ENCODE measurements at places on chromosomes 7 and 10.
A peak's percentile ranks its signal among the peaks of the same experiment; 100 is the strongest.

- no peak for DNase-seq
These were observed 43.8 kb downstream of the ARL4A start for GRCh38 chr7:12731214-12731656.

DNA sequence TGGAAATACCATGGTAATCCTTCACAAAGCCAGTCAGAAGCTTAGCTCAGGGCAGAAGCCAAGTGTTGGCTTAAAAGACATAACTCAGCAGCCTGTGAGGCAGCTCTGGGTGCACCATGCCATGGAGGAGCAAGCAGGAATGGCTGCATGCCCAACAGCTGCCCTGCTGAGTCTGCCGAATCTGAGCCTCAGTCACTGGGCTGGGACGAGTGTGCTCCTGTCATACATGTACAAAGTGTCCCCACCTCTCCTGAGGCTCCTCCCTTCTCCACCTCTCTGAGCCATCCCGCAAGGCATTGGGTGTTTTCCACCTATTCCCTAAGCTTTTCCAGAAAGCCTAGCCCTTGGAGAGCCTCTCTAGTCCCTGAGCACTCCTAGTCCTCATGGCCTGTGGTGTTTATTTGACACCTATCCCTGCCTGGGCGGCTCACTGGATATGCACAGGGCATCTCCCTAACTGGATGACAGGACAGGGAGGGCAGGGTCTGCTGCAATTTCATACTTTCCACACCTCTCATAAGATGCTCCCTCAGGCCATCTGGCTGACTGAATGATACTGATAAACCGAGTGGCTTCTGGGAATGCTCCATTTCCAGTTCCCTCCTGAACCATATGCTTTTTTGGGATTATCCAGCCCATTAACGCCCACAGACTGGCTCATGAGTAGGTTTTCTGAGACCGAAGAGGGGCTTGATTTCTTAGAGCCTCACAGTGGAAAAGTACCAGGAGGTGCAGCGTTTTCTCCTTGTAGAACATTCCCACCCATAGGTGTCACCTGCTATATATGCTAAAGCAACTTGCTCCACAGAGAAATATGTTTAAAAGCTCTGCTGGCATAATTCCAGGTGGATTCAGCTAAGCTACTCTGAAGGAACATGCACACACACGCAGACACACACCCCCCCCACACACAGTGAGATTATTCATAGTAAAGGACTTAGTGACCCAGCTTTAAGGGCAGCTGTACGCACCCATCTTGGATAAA, 199.3 kb downstream of the SNX10 start:
- DNase-seq: no peak

DNA sequence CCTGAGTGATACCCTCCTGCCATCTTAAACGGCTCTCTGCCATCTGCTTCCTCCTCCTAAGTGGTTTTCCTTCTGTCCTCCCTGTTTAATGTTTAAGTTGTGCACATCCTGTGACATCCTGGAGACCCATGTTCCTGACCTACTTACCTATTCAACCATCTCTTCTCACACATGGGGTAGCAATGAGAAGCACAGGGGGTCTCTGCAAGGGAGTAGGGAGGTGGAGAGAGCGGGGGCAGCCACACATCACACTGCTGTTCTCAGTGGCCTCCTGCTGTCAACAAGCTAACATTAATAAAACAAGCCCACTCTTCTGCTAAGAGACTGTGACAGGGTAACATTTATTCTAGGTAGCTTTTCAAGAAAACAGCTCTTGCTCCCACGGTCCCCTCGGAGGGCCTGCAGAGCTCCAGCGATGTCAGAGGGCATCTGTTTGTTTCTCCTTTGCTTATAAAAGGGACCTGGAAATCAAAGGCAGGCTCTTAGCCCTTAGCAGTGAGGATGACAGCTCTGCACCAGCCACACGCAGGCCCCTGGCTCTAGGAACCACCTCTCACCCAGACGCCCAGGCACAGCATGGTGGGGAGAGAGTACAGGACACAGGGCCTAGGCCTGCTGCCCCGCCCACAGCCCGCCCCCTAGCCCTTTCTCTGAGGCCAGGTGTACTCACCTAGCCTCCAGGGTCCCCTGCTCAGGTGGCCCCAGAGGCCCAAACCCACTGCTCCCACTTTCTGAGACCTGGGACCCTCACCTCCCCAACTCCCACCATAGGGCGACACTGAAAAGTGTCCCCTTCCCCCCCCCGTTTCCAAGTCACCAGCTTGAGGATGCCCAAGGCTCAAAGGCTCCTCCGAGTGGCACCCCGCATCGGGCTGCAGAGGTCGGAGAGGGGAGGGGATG, 943 bp upstream of the SLC18A2 start:
- DNase-seq: no peak

DNA sequence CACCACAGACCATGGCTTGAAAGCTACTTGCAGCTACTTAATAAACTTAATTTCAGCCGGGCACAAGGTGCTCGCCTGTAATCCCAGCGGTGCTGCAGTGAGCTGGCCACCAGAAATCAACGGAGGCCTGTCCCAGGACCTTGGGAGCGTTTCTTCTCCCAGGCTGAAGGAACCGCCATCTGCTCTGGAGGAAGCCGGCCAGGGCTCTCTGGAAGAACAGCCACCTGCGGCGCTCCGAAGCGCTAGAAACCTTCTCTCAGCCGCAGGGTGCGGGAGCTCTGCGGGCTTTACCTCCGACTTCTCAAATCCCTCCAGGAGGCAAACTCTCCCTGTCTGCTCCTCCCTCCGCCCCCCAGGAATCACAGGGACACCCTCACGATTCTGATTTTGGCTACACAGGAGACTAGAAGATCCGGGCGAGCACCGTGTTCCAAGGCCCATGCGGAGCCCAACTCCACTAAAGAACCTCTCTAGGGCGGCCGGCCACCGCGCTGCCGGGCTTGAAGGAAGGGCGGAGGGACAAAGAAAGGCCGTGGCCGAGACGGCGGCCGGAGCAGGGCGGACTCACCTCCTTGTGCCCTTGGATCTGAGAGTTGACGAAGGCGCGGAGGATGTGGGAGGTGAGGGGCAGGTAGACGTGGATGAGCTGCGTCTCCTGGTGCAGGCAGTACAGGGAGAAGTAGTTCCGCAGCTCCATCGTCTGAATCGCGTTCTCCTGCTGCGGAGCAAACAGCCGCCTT, 14.4 kb downstream of the NUDT1 start:
- no peak for DNase-seq

- DNase-seq: no peak
These were observed 67.1 kb downstream of the ABCC2 start for GRCh38 chr10:99849536-99849935.

DNA sequence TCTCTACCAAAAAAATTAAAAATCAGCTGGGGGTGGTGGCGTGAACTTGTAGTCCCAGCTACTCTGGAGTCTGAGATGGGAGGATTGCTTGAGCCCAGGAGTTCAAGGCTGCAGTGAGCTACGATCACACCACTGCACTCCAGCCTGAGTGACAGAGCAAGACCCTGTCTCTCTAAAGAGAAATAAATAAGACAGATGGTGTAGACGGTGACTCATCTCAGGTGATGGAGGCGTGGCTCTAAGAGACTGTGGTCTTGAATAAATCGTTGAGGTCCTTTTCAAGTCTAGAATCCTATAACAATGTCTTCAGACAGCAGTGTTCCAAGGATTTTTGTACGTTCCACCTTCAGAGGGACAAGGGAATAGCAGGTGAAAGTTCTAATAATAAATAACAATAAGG, 53.8 kb upstream of the PFKFB3 start:
- no peak for DNase-seq

- DNase-seq: no peak
These were observed 125.8 kb downstream of the DOCK4 start for GRCh38 chr7:112080441-112080840.

DNA sequence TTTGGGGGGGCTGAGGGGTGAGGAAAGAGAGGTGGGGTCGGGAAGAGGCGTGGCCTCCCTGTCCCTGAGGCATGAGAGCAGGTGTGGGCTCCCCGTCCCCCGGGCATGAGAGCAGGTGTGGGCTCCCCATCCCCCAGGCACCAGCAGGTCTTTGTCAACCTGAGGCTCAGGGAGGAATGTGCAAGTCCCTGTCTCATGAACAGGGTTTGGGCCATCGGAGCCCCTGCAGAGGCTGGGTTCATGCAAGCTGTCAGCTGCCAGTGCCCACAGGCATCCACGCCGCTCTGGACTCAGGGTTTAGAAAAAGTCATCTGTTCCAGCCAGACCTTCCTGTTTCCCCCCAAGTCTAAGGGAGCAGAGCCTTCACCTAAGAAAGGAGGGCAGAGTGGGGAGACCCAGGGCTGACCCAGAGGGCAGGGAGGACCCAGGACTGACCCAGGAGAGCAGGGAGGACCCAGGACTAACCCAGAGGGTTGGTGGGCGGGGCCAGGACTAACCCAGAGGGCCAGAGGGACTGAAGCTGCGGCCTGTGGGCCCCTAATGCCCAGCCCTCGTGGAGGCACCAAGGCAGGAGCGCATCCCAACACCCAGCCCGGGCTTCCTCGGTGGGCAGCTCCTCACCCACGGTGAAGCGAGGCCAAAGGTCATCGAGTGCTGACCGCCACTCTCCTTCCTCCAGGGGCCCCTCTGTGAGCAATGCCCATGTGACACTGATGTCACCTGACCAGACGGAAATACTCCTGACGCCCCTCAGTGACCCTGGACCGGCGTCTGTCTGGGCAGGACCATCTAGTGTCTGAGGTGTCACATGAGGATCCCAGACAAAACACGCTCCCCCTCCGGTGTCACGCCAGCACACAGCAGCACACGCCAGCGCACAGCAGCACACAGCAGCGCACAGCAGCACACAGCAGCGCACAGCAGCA, 28.9 kb upstream of the GPR146 start:
- no peak for DNase-seq

DNA sequence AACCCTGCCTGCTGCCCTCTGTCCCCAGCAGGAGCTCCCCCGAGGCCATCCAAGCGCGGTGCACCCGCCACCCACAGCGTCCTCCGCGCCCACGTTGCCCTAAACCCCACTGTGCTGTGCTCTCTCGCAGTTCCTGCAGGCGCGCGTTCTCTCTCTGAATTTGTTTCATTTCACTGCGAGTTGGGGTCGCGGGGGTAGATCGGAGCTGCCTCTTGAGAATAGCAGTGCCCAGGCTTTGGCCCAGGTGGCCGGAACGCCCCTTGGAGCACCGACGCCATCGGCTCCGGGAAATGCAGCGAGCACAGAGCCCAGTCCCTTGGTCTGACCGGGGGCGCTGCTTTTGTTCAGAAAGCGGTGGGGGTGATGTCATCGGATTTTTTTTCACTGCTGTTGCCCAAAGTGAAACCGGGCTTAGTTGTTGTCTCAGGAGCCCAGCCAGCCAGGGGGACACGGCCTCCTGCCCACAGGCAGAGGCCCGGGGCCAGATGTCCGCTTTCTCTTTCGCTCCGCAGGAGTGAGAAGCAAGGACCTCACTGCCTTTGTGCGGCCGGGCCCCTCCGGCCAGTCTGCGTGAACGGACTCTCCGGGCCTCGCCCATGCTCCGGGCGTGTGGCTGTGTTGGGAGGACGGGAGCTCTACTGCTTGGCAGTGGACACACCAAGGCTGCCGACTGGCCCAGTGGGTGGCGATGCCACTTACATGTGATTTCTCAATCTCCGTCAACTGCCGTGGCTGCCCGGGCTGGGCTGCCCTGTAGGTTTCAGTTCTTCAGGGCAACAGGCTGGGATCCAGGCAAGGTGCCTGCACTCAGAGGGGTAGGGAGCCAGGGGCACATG, 43.1 kb downstream of the FOXK1 start:
- DNase-seq: peak; percentile 17

GRCh38 chr7:92685136-92686042, 95.2 kb upstream of the FAM133B start:
- DNase-seq: no peak

DNA sequence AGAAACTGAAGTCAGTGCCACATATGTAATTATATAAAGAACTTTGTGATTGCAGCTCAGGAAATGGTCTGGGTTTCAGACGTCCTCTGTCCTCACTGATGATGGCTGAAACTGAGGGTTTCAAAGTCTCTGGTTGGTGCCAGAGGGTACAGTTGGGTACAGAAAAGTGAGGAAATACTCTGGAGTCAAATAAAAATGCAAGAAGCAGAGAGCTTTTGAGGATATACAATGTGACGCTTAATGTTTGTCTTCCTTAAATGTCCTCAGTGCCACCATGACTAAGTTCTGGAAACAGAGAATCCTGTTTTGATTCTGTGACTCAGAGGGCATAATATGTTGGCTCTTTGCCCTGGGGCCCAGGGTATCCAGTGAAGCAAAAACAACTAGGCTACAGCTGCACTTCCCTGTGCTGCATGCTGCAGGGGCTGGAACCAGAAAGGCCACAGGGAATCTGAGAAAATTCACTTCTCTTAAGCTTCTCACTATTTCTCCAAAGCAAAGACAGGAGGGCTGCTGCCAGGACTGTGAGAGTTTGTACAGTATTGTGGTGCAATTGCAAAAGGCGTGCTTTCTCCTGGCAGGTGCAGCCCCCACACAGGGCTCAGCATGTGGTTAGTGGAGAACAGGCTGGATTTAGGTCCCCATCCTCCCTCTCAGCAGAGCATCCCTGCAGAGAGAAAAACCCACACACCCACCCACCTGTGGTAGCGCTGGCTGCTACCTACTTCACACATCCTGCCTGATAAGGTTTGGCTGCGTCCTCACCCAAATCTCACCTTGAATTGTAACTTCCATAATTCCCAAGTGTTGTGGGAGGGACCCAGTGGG, 169.5 kb upstream of the SVIL start:
- DNase-seq: no peak

- no peak for DNase-seq
These were observed 102.1 kb downstream of the OSBPL3 start for GRCh38 chr7:24877790-24878311.

DNA sequence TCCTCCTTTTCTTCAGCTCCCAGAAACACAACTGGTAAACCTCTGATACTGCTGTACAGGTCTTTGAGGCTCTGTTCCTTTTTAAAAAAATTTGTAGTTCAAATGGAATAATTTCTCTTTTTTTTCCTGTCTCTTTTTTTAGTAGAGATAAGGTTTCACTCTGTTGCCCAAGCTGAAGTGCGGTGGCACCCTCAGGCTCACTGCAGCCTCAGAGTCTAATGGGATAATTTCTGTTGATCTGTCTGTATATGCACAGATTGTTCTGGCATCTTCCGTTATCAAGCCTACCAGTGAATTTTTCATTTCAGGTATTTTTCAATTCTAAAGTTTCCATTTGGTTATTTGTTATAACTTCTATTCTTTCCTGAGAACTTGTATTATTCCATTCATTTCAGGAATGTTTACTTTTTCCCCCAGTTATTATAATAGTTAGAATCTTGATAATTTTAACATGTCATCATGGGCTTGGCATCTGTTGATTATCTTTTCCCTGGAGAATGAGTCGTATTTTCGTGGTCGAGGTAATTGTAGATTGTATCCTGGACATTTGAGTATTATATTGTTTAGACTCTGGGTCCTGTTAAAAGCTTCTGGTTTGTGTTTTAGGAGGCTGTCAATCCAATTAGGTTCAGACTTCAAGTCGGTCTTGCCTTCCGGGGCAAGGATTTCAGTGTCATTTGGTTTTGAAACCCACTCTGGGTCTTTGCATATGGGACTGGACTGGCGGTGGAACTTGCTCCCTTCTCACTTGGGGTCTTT, 24.5 kb downstream of the CRCP start:
- no peak for DNase-seq

- no peak for DNase-seq
These were observed 38.1 kb upstream of the ADO start for GRCh38 chr10:62766386-62766785.
